ENCODE measurements at places on chromosomes 7 and 10.
A peak's percentile ranks its signal among the peaks of the same experiment; 100 is the strongest.

DNA sequence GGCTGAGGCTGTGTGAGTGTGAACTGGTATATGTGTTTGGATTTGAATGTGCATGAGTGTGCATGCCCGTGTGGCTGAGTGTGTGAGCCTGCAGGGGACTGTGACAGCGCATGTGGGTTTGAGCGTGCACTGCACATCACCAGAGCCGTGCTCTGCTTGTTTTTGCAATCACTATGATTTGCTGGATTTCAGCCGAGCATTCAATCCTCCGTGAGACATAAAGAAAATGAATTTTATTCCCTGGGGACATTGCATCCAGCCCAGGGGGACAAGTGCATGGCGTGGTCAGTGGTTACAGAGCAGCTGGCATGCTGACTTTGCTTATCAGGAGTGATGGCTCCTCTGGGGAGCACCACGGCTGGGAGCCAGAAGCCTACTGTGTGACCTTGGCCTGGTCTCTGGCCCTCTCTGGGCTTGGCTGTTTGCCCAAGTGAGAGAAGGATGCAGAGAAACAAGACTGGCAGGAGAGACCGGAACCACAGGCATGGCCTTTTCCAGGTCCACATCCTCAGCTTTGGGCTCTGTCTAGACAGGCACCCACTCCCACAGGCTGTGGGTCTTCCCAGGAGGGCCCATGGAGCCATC, 160.2 kb upstream of the UNC5B start:
- no peak for DNase-seq

DNA sequence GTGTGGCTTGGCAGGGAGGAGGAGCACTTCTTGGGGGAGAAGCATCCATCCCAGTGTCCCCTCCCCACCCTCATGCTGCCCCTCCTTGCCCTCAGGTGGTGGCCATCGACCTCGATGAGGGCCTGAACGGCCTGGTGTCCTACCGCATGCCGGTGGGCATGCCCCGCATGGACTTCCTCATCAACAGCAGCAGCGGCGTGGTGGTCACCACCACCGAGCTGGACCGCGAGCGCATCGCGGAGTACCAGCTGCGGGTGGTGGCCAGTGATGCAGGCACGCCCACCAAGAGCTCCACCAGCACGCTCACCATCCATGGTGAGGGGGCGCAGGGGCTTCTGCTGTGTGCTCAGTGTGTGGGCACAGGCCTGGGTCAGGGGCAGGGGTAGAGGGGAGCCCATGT, 14.8 kb downstream of the C10orf105 start:
- DNase-seq, result no peak

GRCh38 chr10:72730479-72730878, 38.5 kb downstream of the MCU start:
- no peak for DNase-seq

DNA sequence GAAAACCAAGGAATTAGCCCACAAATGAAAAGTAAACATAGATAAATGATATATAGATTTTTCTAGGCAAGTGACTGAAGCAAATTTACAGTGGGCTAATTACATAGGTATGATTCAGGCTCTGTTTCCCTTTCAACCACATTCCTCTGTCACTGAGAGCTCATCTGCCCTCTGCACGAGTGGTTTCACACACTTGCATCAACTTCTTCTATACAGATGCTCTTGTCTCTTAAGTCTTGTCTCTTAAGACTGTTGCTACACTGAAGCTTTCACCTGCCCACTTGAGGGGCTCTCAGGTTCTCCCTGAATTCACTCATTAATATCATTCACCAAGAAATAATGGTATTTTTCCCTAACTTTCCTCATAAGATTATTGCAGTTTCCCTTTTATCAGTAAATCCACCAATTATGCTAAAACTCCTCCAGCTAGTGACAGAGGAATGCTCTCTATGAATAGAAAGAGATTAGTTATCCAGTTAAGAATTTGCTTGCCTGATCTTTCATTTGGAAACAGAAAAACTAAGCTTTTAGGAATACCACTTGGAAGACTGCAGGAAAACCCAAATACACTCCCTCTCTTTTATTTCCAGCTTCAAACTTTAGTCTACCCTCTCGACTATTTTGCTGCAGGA, 95.7 kb downstream of the ELAPOR2 start:
- no peak for DNase-seq

DNA sequence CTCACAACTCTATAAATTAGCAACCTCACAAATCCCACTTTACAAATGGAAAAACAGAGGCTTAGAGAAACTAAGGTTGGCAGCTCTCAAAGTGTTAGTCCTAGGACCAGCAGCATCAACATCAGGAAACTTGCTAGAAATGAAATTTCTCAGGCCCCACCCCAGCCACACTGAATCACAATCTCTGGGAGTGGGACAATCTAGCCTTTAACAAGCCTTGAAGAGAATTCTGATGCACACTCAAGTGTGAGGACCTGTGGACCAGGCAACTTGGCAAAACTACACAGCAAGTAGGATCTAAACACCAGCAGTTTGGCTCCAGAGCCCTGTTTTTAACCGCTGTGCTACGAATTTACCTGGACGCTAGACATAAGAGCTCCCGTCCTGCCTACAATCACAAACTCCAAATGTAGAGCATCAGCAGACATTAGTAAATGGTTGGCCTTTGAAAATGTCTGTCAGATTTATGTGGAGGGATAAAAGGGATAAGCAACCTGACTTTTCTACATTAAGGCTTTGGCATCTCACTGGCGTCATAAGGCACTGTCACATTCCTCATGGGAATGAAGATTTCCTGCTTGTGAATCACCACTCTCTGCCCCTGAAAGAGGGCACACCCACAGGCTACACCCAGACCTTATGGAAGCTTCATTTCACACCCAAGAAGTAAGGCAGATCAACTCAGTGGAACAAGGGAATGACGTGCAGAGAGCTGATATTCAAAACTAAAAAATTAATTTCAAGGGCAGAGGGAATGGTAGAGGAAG, 34.5 kb downstream of the PPP1R3C start:
- DNase-seq, result no peak

DNA sequence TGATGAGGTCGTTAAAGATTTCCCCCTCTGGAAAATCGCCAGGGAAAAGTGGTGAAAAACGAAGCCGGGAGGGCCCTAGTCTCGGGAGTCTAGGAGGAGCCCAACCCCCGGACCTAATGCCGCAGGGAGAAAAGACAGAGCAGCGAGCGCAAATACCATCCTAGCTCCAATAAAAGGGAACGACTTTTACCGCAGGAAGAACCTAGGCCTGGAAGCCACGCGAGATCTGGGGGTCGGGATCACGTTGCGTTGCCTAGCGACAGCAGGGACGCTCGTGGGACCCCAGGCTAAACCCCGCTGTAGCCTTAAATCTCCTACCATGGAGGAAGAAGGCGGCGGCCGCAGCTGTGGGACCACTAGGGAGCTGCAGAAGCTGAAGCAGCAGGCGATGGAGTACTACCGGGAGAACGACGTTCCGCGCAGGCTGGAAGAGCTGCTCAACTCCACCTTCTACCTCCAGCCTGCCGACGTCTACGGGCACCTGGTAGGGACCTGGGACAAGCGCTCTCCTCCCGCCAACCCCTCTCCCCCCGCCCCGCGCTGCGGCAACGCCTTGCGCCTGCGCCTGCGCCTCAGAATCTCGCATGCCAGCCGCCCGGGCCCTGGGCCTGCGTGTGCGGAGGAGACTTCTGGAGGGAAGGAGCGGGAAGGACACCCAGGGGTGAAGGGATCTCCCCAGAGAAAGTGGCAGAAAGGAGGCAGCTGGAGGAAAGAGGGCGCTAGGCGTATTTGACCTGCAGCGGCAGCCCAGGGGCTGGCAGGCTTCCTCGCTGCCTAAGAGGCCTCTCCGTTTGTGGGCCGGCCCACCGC, at the start of gene ENO4:
ENO4 (plus strand) TSS at position 252 of the 810 bp plus-strand sequence; CDS start at position 320, 68 bp downstream.
- peak; percentile 15 for DNase-seq

- no peak for DNase-seq
These were observed 141.3 kb upstream of the ZMIZ1 start for GRCh38 chr10:78927257-78927995.

DNA sequence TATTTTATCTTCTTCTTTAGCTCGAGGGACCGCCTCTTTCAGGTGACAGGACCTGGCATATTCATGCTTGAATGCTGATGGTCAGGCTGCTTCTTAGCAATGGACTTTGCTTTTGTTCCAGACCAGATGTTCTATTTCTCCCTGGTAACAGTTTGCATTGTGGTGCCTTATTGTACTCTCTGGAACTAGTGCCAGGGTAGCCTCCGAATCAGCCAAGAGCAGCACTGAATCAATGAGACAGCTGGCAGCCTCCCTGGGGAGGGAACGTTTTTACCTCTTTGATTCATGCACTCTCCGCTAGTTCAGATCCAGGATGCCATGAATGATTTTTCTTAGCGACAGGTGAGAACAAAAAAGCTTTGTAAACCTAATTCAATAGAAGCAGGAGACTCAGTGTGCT, 54.1 kb upstream of the NXPH1 start:
- no peak for DNase-seq

- DNase-seq, result no peak
These were observed 38.7 kb downstream of the DENND11 start for GRCh38 chr7:141663081-141663849.

GRCh38 chr7:28990200-28990960, 32.2 kb upstream of the TRIL start:
- DNase-seq, result no peak

- no peak for DNase-seq
These were observed 8.0 kb downstream of the GRIFIN start for GRCh38 chr7:2468227-2468626.

DNA sequence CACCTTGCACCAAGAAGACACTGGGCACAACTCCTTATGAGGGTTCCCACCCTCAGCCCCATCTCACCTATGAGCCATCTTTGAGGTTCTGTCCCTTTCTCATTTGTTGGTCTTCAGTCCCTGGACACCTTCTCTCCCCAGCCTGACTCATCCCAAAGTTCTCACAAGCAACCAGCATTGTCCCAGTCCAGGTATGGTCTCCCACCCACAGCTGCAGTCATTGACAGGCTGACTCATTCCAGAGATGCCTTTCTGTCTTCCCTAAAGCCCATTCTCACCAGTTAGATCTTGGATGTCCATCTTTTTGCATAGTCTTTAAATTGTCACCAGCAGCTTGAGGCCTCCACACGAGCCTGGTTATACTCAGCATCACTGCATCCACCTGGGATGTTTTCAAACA, 26.7 kb upstream of the BMPR1A start:
- DNase-seq, result no peak

- no peak for DNase-seq
These were observed 3.0 kb downstream of the PCLO start for GRCh38 chr7:83159731-83160130.

GRCh38 chr7:131540491-131541162, 15.8 kb downstream of the PODXL start:
- DNase-seq, result no peak

- no peak for DNase-seq
These were observed 1189.6 kb downstream of the SORCS1 start for GRCh38 chr10:105974803-105975456.

- DNase-seq, result no peak
These were observed 81.1 kb downstream of the NOC3L start for GRCh38 chr10:94281654-94282053.

- no peak for DNase-seq
These were observed 14.6 kb downstream of the PARP12 start for GRCh38 chr7:140048138-140048537.

DNA sequence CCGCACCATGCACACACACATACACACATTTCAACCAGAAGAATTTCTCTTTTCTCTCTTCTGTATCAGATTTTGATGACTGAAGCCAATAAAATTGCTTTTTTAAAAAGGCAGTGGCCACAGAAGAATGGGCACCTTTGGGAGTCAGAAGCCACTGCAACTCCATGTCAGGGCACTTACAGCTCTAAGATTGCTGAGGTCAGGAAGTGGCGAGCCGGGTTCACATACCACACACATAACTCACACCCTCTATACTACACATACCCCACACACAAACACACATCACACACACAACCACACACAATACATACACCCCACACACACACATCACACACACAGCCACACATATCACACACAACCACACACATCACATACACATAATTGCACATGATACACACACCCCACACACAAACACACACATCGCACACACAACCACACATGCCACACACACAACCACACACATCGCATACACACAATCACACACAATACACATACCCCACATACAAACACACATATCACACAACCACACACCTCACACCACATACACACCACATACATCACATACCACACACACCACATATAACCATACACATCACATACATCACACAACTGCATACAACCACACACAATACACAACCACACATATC, 31.2 kb downstream of the GPRIN2 start:
- DNase-seq, result no peak

- no peak for DNase-seq
These were observed 21.9 kb downstream of the ADAP1 start for GRCh38 chr7:932651-932975.

- no peak for DNase-seq
These were observed 252.7 kb upstream of the CSTF2T start for GRCh38 chr10:51952056-51952455.

GRCh38 chr7:142319970-142320369, 62.1 kb upstream of the PRSS58 start:
- DNase-seq, result no peak

GRCh38 chr7:81645435-81645834, 124.4 kb downstream of the HGF start:
- no peak for DNase-seq

DNA sequence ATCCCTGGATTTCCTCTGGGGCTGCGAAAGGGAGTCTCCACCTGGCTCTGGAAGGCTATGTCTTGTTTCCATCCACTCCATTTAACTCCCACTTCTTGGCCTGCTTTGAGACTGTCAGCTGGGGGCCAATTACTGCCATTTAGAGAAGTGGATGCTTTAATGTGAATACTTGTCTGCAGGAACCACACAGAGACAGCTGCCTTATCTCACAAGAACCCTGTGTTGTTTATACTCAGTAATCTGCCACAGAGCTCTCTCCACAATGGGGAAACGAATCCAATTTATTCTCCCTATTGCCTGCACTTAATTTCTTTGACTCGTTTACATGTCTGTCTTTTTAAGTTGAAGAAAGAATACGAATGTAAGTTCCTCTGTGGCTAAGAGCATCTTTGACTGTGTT, 787.0 kb upstream of the C7orf33 start:
- DNase-seq, result no peak

DNA sequence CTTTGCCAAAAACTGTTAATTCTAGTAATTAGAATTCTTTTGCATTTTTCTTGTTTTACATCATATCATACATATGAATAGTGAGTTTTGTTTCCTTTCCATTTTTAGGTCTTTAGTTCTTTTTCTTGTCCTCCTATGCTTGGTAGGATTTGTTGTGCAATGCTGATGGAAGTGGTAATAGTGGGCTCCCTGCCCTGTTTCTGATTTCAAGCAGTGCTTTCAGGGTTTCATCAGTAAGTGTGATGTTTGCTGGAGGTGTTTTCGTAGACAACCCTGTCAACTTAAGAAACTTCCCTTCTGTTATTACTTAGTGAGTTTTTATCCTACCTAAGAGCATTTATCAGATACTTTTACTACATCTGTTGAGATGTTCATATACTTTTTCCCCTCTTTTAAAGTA, 50.5 kb downstream of the CSGALNACT2 start:
- DNase-seq, result no peak

DNA sequence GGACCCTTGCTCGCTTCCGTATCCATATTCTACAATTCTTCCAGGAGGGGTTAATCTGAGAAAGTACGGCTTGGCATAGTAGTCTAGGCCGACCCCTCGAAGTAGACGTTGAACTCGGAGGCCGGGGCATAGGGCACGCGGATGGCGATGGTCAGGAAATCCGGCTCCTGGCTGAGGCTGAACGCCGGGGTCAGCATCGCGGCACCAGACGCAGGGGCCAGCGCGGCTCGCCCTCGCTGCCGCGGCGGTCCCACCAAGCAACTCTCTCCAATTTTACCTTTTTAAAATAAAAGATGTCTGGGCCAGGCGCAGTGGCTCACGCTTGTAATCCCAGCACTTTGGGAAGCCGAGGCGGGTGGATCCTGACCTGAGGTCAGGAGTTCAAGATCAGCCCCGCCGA, 7.3 kb upstream of the SGMS1 start:
- DNase-seq, result no peak
